Stimulated activated CD4-positive, alpha-beta T cell treated with anti-CD3 and anti-CD28 coated beads, Interleukin-1b, Interleukin-23, amount 100 ng/mL, for 1 hour (primary cell): ENCODE measurements at places on chromosomes 3 and 15.

DNA sequence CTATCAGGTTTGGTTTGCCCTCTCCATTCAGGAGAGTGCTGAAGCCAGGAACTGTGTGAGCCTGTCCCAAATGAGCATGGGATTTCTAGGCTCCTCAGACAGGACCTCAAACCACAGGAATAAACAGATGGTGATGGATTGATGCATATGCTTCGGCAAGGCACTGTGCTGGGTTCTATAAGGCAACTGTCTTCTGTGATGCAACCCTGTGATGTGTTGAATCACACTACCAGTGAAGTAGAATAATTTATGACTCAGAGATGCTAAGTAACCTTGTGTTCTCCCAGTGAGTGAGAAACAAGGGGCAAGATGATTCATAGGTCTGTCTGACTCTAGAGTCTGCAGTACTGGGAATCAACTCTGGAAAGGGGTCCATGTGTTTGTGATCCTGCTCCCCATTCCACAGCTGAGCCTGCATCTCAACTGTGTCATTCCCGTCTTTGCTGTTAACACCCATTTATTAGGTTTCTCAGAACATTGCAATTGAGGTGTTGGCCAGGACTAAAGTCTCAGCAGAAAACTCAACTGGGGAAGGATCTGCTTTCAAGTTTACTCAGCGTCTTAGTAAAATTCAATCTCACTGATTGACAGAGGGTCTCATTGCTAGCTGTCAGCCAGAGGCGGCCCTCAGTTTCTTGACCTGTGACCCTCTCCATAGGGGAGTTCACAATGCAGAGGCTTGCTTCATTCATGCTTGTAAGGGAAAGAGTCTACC, 510.1 kb upstream of the CFAP20DC start:
- no peak for DNase-seq

DNA sequence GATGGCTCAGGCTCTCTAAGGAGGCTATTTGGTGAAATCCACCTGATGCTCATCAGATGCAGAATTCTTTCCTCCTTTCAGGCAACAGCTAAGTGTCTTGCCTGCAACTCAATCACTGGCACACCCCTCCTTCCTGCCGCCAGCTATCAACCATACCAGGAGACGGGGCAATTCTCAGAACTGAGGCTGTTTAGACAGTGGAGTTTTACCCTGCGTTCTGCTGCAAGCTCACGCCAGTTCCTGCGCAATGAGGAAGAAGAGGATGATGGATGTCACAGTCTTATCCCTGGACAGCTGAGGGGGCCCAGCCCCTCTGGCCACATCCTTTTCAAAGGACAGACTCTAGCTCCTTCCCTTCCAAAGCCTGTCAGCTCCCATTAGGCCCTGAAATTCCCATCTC, 7.0 kb upstream of the MANF start:
- no peak for DNase-seq

DNA sequence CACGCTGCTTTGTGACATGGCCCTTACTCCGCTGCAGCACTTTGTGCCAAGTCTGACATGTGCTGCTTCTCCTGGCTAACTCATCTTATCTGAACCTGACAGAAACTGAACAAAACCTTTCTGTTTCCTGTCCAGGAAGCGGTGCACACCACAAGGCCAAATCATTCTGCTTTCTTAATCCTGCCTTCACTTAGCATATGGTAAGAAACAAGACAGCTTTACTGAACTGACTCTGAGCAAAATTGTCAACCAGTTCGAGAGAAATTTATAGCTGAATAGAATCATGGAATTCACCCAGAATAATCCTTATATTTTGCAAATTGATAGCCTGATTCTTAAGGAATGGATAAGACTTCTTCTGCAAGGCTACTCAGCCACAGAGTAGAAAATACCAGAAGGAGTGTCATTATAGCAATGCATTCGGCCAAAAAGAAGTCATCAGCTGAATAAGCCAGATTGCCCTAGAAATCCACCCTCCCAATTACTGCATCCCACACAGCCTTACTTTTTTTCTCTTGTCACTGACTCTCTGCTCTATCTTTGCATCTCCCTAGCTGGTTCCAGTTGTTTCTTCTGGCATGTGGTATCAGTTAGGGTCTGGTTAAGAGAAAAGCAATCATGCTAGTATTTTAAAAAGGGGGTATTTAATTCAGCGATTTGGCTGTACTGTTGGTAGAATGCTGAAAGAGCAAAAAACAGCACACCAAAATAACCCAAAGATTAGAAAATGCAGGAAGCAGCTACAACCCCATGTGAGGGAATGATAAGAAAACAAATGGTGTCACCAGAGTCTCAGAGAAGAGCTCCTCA, 41.6 kb upstream of the STRIT1 start:
- DNase-seq = no peak

GRCh38 chr3:139020868-139021234, at the start of gene PRR23B:
Gene PRR23B (minus strand): TSS chr3:139020926. CDS start chr3:139020661, 265 bp downstream.
- DNase-seq = no peak

GRCh38 chr3:119145500-119146167, at the start of gene TEX55:
Gene TEX55 (plus strand): TSS chr3:119146165. CDS start chr3:119146190, 25 bp downstream.
- no peak for DNase-seq
